OCI-LY7 (cell line): ENCODE measurements at places on chromosomes 6 and 20.

GRCh38 chr6:12729467-12729866 is 12.9 kb downstream of the PHACTR1 start:
- no peak for DNase-seq

DNA sequence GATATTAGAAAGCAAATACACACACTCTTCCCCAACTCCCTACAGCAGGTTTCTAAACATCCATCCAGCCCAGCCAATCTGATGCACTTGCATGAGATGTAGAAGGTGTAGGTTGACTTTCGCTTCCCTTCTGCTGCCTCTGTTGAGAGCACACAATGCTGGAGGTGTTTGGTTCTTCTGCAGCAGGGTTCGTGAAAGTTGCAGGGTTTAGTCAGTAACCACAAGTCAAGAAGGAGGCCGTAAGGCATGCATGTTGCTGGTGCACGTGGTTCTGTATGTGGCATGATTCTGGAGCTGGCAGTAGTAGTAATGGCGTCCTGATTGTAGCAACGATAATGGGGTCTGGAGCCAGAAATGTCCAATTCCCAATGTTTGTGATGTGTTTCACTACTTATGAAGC is 53.0 kb downstream of the DEK start:
- DNase-seq, result peak; percentile 19

GRCh38 chr6:70270287-70271005 is 32.4 kb downstream of the COL9A1 start:
- DNase-seq, result no peak

DNA sequence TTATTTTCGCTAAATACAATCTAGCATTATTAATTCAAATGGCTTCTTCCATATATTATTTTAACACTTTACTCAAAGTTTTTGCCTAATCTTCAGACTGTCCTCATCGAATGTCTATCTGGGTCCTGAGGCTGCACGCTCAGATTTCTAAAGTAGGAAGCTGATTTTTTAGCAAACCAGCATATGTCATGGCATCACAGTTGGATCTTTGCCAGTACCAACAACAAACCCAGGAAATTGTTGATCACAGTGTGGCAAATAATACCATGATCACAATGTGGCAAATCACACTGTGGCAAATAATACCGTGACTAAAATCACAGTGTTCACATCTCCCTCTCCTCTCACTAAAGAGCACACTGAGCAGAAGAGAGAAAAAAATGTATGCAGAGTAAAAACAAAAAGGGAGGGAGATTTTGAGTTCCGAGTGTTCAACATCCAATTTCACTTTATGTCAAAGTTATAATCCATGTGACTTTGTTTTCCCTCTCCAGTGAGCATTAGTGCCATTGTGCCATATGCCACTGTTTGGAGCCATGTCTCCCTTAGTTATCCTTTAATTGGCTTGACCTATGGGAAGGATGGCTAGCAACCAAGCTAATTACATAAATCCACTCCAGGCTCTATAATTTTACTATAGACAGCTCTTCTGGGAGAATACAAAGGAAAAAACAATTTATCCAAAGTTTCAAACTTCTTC is 1059.6 kb downstream of the HACE1 start:
- no peak for DNase-seq

DNA sequence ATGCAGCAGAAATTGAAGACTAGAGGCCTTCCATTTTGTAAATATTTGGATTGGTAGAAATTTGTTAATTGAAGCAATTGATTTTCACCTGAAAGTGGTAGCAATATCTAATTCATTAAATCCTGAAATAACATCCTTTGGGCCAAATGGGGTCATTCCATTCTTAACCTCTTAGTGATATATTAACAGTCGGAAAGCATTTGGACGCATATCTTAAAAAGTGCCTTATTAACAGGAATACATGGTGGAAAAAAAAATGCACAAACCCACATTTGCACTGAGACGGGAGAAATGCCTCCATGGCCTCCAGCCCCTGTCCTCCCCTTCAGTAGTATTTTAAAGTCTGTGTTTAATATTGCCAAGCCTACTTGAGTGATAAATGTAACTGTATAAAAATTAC is 205.5 kb downstream of the TFAP2B start:
- no peak for DNase-seq

DNA sequence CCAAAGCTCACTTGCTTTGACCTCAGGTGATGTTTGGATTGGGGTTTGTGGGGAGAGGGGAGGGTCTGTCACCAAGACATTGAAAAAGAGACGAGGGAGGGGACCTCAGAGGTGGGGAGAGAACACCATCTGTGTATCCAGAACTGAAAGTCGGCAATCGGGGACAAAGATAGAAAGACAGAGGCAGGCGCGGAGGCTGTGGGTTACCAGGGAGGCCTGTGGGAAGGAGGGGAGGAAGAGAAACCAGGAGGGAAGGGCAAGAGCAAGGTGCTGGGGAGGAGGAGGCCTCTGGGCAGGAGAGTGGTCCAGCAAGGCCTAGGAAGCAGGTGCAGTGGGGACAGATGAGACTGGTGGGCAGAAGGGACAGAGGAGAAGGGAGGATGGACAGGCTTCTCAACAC is 211.2 kb downstream of the CDC5L start:
- no peak for DNase-seq

- DNase-seq, result no peak
Measured at GRCh38 chr6:88262332-88262731, 96.2 kb upstream of the CNR1 start.

DNA sequence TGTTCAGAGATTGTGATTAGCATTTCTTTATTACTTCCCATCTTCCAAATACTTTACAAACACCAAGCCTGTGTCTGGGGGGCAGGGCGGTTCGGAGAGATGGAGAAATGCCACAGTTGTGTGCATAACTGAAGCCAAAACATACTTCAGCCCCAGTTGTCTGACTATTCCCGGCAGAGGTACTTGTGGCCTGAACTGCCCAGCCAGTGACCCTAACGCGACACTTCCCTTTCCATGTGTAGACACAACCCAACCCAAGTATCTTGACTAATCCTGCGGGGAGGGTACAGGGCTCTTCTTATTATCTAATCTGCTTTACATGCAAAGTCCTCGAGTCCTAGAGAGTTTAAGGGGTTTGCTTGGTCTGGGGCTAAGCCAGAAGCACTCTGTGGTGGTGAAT is 46.2 kb downstream of the ISM1 start:
- no peak for DNase-seq

DNA sequence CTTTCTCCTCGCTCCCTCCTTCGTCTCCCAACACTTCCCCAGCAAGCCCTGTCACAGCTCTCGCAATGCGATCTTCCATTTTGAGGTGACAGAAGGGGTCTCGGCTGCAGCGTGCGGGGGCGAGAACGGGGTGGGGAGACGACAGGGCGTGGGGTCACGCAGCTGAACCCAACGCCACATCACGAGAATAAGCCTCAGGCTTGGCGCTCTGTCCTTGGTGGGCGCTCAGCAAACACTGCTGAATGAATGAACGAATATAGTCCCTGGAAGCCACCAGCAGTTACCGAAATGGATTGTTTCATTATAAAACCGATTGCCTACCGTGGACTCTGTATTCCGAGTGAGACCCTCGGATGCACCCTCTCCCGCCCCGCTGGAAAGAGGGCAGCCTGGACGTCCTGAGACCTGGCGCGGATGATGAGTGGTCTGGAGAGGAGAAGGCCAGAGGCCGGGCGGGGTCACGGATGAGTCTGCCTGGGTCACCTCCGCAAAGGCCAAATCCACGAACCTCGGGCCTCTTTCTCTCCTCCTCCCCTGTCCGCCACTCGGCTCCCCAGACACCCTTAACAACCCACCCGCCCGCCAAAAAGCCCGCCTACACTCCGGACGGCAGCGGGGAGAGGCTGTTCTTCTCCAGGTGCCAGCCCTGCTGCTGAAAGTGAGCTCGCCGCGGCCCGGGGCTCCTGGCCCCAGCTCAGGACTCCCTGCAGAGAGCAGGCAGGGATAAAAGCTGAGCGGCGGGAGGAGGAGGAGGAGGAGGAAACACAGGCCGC is 3.7 kb downstream of the NRN1 start:
- DNase-seq, result no peak

GRCh38 chr20:34888468-34888867 is 12.1 kb downstream of the ACSS2 start:
- no peak for DNase-seq

DNA sequence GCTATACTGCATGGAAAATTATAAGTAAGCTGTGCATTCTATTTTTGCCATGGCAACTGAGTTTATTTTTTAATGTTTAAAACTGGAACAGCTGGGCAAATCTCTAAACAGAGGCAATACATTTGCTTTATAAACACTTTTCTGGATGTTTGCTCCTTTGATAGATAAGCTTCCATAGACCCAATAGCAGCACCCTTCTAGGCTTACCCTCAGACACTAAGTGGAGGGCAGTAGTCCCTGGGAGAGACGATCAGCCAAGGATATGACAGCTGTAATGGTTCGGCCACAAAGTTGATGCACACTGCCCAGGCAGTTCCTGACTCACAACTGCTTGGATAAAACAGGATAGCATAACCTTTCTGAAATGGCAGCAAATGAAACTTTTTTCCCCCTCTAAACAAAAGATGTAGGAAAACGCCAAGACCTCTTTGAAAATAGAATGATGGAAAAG is 8.5 kb upstream of the MRPS10 start:
- DNase-seq, result no peak

GRCh38 chr6:128139519-128139918 is 238.7 kb upstream of the THEMIS start:
- no peak for DNase-seq

GRCh38 chr20:48603819-48604405 is 223.9 kb downstream of the PREX1 start:
- no peak for DNase-seq

GRCh38 chr6:157763904-157764177 is 59.2 kb upstream of the SNX9 start:
- peak; percentile 33 for DNase-seq

DNA sequence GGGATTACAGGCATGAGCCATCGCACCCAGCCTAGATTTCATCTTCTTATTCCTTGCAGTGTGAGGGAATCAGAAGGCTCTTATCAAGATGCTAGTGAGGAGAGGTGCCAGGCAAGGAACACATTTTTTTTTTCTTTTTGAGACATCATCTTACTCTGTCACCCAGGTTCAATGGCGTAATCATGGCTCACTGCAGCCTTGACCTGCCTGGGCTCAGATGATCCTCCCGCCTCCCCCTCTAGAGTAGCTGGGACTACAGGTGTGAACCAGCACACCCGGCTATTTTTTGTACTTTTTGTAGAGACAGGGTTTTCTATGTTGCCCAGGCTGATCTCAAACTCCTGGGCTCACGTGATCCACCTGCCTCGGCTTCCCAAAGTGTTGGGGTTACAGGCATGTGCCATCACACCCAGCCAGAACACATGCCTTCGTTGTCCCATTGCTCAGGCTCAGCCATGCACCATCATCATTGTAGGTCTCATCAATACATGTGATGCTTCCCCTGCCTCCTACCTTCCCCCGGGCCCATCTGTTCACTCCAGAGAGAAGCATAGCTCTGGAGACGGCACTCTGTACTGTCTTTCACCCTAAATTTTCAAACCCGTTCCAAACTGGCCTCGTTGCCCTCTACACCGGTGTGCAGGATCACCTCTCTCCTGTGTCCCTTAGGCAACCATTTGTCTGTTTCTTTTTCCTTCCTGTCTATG is 10.1 kb downstream of the FLOT1 start:
- no peak for DNase-seq

- no peak for DNase-seq
Measured at GRCh38 chr6:34045771-34046170, 100.1 kb downstream of the GRM4 start.

DNA sequence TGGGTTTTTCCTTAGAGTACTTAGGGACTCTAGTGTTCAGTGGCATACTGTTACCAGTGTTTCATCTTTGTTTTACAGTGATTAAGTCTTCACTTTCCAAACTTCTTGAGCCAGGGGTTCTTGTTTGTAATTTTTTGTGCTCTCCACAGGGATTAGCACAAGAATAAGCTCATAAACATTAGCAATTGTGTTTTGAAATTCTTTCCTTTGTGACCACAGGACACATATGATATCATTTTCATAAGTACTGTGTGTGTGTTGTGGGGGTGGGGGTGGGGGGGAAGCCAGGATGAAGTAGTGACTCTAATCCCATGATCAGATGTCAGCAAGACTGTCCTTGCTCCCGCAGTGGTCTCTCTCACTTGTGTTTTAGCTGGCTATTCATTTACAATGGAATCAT is 101.5 kb upstream of the SCP2D1 start:
- DNase-seq, result no peak

DNA sequence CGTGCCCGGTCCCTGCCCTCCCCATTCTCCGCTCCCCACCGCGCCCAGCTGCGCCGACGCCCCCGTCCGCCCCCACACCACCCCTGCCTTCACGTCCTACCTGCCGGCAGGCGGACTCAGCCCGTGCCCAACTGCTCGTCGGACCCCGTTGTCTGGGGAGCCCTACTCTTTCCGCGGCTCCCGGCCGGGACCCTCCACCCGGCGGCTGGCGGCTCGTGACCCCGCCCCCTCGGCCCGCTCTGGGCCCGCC is at the start of gene SERAC1:
Gene SERAC1 (minus strand): TSS at position 223 of the 250 bp plus-strand sequence. CDS start 9,899 bp downstream, outside the sequence.
- no peak for DNase-seq

DNA sequence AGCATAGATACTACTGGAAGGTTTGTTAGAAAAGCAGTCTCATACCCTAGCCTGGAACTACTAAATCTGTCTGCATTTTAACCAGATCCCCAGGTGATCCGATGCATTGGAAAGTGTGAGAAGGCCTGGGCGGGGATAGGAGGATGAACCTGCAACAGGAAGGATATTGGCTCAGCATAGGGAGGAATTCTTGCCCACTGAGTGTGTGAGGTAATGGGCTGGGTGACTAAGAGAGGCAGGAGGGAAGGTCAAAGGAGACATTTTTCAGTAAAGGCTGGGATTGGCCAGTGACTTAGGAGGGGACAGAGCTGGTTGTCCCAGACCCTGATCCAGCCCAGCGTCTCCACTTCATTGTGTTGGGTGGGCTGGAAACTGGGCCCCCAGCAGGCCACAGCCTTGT is 191.0 kb upstream of the LRFN2 start:
- DNase-seq, result no peak

DNA sequence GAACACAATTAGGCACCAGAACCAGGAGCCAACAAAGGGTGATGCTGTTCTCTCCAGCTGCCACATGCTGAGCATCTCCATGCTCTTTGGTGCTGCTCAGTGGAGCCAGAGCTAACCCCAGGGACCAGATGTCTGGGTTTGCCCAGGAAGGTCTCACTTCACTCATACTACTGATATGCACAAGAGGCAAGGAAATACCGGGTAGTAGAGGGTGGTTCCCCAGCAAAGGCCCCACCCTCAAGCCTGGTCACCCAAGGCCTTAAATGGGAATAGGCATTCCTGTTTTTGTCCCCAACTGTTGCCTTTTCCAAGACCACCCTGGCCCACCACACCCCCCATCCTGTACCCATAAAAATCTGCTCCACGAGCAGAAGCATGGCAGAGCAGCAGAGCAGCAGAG is 204.5 kb upstream of the TAB2 start:
- peak; percentile 16 for DNase-seq

GRCh38 chr6:83770910-83771309 is 62.0 kb upstream of the SNAP91 start:
- DNase-seq, result no peak
